ENCODE measurements at places on chromosomes 1 and 21. TPM values are rescaled to one million over a fixed set of nuclear protein-coding genes. Genes with fewer than 3 reads are reported as not detected.

GRCh38 chr21:44755227-44755626 lies 43.9 kb upstream of the TSPEAR start:
- DNase-seq: no peak

DNA sequence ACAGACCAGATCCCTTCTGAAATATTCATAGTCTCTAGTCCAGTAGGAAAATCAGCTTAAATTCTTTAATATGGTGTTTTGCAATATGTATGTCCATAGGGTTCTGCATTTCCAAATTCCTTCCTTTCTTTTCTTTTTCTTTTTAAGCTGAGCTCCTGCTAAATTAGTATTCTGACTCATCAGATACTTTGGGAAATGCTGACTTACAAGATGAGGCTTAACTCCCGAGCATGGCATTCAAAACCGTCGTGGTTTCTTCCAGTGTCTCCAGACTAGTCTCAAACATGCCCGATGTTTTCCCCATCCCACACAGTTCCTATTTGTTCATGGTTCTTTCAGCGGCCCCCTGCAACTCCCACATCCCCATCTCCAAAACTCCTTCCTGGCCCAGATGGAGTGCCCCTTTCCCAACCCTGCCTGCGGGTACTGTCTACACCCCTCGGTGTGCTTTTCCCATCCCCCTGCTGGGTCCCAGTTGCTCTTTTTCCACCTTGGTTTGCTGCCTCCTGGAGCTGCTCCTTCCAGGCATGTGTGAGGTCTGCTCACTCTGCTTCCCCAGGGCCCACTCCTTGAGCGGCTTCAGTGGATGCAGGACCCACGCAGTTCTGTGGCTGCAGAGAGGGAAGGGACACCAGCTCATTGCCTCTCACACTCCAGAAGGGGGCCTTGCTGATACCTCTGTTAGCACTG lies 19.5 kb upstream of the ETV3 start:
- DNase-seq: peak; percentile 65

DNA sequence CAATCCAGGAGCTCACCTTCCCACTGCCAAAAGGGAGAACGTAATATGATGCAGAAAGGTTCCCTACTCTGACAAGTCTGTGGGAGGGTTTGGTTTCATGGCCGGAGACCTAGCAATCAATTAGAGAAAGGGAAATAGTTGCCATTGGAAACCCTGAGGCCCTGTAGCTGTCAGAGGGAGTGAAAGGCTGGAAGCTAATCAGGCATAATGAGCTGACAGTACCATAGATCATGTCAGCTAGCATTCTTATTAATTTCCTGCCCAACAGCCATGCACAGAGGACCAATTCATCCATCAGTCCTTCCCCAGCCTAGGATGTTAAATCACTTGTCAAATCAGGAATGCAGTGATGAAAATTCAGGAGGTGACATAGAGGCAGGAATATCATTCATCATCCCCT lies 527.3 kb downstream of the PLPP3 start:
- no peak for DNase-seq

- DNase-seq: no peak
Measured at GRCh38 chr1:20935717-20936116, 148.6 kb upstream of the HP1BP3 start.

GRCh38 chr1:234214129-234214910 lies 158.9 kb upstream of the COA6 start:
- peak; percentile 7 for DNase-seq

DNA sequence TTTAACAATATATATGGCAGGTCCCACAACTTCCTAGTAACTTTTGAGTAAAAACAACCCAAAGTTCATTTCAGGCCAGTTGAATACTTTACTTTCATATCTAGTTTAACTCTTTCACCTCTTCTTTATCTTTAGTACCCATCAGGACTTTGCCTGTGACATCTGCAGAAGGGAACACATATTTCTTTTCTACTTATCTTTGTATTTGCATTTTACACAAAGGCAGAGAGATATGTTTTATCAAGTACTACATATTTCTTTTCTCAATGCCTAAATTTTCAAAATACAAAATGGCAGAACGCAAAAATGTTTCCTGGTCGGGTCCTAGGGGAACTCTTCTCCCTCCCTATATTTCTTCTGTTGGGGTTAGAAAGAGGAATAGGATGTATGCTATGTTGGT lies 6.8 kb upstream of the PTPRC start:
- DNase-seq: no peak

CD1E gene
- polyA plus RNA-seq: not detected
